Fibroblast of skin of right quadriceps (primary cell): ENCODE measurements at places on chromosomes 7 and 10.

DNA sequence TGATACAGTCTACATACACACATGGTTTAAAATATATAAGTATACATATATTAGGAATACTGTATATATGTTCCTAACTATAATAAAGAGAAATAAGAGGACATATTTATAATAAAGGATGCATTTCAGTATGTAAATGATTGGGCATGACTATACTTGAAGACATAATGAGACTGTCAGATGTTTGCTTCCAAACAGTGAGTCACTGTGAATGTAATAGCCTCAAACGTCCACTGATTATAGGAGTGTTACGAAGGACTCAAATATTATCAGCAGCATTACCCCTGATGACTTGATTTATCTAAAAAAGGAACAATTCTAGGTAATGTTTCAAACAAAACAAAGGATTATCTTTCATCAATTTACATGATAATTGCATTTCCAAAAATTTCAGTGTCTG, 39.9 kb upstream of the NRBF2 start:
- DNase-seq = no peak

DNA sequence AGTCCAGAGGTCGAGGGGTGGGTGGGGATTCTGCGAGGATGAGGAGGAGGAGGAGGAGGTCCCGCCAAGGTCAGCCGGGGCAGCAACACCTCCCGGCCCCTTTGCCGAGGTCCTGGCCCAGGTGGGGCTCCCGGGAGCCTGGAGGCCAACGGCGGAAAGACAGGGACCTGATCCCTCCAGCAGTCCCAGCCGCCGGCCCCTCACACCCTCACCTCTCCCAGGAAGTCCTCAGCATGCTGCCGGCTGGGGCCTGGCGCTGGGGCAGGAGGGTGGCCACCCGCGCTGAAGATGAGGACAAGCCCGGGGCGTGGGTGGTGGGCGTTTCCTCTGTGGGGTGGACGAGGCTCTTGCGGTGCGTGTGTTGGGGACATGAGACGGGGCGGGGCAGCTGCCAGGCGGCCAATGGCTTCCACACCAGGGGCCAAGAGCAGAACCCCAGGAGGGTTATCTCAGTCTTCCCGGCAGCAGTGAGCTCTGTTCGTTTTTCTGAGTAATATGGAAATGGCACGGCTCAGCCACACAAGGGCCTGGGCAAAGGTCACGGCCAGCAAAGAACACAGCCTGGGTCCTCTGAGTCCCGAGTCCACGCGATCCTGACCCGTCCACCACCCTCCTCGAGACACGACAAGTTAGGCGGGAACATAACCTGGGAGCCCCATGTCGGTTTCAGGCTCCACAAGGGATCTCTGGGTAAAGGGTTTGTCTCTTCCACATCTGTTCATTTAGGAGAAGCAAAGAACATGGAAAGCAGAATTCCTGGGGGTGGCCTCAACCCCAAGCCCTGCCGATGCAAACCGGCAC, 82.9 kb upstream of the PDGFA start:
- DNase-seq = no peak

DNA sequence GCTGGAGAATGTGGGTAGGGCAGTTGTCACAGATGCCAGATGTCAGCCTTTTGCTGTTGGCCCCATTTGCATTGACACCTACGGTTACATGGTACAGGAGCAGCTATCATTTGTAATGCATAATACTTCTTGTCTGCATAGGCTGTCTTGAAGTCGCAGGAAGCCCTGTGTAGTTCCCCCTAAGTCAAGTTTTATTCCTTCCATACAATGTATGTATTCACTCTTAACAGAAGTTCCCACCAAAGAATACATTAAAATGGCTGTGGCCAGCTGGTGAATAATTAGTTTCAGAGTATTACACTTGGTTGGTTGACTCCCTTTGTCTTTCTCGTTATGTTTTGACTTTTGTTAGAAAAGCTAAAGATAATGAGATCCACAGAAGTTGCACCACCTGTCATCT, 1169.0 kb downstream of the REEP3 start:
- DNase-seq = no peak

- DNase-seq = no peak
Measured at GRCh38 chr10:92111336-92111939, 179.4 kb downstream of the CPEB3 start.
